ENCODE measurements at places on chromosomes 6 and 20.
A peak's percentile ranks its signal among the peaks of the same experiment; 100 is the strongest.

DNA sequence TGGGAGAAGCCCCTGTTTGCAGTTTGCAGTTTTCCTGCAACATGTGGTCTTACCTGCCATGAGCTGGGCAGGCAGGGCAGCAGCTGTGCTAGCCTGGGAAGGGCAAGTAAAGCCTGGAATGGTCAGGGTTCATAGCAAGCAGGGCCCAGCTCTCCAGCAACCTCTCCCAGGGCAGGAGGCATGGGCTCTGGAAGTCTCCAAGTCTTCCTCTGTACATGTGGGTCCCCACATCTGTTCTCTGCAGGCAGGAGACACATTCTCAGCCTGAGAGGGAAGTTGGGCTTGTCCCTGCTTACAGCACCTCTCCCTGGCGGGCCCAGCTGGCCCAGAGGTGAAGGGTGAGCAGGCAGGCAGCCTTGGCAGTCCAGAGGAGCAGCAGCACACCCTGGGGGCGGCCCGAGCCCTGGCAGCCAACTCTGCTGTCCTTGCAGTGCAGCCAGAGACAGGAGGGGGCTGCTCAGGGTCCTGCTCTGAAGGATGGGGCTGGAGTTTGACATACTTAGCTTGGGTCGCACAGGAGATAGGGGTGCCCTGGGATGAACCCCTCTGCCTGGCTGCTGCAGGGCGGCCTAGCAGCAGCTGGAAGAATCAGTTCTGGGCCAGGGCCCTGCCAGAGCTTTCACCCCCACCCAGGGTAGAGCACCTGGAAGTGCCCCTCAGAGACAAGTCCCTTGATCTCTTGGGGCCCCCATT, 176.0 kb downstream of the MRPL14 start:
- no peak for DNase-seq

DNA sequence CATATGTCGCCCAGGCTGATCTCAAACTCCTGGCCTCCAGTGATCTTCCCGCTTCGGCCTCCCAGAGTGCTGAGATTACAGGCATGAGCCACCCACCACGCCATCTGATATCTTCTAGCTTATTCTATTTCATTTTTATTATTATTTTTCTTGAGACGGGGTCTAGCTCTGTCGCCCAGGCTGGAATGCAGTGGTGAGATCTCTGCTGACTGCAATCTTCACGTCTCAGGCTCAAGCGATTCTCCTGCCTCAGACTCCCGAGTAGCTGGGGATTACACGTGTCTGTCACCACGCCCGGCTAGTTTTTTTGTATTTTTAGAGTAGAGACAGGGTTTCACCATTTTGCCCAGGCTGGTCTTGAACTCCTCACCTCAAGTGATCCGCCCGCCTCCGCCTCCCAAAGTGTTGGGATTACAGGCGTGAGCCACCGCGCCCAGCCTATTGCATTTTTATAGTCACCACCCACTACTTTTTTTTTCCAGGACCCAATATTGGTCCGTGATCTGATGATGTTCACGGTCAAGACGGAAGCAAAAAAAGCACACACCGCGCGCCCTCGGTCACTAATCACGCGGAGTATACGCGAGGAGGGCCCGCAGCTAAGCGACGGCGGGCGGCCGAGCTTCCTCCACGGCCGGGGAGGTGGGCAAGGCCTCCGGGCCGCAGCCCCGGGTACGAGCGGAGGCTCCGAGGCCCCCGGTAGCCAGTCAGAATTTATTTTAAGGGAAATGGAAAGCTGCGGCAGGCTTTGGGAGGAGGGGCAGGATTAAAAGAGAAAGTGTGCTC, 1.1 kb upstream of the LSM14B start:
- no peak for DNase-seq

DNA sequence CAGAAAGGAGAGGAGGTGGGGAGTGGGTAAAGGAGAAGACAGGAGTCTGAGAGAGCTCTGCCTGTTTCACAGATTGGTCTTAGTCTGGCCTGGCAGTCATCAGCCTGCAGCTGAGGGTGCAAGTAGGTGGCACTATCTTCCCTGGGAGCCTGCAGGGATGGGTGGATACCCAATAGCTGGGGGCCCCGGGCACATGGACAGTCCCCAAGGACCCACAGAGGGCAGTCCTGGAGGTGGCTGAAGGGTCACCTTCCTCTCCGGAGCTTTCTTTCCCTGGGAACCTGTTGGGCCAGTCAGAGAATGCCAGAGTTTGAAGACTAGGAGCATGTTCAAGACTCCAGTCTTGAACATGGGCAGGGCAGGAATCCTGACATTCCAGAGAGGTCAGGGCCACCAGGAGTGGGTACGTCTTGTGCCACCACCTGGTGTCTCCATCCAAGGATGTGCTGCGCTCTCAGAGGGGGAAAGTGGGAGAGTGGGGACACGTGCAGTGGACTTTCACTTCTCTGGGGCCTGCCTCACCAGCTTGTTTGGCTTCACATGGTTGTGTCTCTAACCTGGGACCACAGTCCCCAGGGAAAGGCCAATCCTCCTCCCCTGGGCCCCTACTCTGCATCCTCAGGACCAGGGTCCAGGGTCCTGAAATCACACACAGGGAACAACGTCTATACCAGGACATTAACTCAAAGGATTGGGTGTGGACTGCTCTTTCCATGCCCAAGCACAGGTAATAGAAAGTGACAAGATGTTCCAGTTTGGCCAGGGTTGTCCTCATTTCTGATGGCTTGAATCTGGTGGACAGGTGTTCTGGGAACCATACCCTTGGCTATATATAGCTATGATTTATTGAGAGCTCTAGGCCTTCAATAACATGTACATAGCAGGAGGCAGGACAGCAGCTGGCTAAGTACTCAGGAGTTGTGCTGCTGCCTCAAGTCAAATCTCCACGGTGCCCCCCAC, 18.0 kb downstream of the AARS2 start:
- no peak for DNase-seq

DNA sequence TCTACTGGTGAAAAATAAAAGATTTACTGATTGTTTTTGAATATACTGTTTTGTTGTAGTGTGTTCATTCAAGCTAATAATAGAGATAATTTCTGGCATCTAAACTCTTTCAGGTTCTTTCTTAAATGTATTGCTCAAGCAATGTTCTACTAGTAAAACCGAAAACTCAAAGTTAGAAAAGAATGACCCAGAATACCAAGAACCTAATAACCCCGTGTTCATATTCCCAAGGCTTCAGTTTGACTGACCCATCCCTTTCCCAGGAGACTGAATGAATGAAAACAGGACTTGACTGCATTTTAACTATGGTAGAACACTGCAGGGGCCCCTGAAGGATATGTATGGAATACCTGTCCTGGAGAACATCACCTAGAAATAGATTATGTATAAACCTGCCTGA, 375.3 kb downstream of the MAFB start:
- no peak for DNase-seq

- no peak for DNase-seq
These were observed 9.8 kb upstream of the TPBG start for GRCh38 chr6:82353848-82354247.

DNA sequence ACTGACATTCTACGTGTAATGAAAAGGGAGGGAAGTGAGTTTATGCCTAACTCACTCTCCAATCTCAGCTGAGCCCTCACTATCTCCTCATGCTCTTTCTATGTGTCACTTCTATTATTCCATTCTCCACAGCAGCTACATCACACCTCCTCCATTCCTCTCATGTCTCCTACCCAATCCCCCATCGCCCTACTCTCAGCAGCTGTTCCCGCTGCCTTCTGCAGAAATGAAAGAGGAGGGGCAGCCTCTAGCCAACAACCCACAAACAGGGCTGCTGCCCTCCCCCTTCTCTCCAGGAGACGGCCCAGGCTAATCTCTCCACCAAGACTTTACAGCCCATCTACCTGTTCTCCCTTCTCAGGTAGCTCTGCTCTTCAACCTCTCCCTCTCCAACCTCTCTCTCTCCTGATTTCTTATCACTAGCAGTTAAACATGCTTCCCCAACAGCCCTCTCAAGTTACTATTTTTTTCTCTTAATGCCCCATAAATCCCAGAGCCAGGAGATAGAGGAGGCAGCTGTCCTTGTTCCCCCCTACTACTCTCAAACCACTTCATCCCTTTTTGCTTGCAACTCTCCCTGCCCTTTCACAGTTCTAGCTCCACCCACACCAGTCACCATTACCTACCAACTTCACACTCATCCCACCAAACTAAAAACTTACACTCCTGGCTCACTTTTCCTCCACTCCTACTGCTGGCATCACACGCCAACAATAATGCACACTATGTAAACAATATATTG, 136.5 kb downstream of the BTBD9 start:
- DNase-seq: no peak

GRCh38 chr6:42783876-42784642, 2.2 kb downstream of the BICRAL start:
- DNase-seq: no peak

DNA sequence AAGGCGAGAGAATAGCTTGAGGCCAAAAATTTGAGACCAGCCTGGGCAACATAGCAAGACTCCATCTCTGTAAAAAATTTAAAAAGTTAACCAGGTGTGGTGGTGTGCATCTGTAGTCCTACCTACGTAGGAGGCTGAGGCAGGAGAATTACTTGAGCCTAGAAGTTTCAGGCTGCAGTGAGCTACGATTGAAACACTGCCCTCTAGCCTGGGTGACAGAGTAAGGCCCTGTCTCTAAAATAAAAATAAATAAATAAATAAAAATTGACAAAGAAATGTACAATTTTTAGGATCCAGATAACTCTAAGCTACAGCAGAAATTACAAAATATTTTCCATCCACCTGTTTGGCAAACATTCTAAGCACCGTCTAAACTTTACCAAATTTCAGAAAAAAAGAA, 941.0 kb upstream of the ADGRB3 start:
- DNase-seq: no peak

- DNase-seq: peak; percentile 86
These were observed 95.3 kb downstream of the NFATC2 start for GRCh38 chr20:51447097-51447764.

DNA sequence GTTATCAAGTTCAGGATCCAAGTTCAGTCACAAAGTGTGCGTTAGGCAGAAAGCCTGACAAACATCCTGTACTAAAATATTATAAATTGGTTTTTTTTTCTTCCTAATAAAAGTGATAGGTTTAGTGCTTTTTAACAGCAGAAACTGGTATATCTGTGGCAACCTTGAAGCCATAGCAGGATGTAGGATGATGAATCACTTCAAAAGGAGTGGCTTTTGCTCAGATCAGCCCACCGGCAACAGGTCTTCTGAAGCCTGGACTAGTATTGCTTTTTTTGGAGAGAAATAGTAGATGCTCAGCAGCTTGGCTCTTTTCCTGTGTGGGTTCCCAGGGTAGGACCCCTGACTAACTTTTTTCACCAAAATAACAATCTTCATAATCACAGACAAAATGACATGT, 190.8 kb downstream of the EPM2A start:
- DNase-seq: no peak

DNA sequence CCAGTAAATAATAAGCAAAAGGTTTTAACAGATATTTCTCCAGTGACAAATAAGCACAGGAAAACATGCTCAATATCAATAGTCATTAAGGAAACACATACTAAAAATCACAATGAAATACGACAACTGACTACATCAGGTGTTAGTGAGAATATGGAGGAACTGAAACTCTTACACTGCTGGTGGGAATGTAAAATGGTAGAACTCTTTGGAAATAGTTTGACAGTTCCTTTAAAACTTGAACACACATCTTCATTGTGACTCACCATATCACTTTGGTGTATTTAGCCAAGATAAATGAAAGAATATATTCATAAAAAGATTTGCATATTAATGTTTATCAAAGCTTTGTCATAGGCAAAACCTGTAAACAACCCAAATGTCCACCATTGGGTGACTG, 11.3 kb upstream of the MAP3K5 start:
- no peak for DNase-seq

- DNase-seq: no peak
These were observed 179.4 kb downstream of the ERMARD start for GRCh38 chr6:169930799-169931198.

DNA sequence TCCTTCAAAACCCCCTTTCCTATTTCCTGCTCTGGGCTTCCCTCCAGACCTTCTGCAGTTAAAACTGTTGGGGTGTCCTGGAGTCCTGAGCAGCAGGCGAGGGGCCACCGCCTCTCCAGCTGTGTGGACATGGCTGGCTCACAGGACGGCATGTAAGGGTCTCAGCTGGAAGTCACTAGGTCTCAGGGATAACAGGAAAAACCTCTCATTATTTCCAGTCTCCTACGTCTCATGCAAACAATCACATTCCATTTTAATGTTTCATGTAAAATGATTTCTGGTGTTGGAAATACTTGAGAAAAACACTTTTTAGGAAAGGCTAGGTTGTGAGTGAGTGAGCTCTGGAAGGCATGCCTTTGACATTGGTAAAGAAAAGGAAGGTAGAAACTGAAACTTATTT, 158.7 kb downstream of the SCML4 start:
- DNase-seq: no peak

- no peak for DNase-seq
These were observed 39.0 kb downstream of the MAS1 start for GRCh38 chr6:159929819-159930218.

DNA sequence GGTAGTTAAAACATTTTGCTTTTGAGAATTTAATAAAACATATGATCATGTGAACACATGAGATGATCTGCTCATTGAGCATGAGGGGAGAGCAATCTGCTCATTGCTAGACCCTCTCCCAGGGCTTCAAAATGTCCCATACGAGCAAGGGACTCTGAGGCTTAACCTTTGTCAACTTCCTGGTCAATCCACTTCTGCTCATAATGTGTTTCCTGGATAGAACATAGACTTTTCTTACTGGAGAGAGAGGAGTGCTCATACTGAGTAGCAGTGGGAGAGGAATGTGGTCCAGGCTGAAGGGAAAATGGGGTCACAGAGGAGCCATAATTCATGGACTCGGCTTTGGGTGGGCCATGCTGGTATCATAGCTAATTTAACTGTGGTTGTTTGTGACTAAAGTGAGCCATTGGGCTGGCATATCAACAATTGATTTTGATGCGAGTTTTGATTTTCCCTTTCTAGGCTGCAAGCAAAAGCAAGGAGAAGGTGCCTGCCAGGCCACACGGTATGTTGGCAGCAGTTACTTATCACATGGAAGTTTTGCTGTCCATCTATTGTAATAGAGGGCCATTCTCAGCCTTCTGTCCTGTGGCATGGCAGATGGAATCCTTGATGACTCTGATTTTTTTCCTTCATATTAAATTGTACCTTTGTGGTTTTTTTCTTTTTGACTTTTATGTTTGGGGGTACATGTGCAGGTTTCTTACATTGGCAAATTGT, 20.8 kb upstream of the ADGRF4 start:
- no peak for DNase-seq

DNA sequence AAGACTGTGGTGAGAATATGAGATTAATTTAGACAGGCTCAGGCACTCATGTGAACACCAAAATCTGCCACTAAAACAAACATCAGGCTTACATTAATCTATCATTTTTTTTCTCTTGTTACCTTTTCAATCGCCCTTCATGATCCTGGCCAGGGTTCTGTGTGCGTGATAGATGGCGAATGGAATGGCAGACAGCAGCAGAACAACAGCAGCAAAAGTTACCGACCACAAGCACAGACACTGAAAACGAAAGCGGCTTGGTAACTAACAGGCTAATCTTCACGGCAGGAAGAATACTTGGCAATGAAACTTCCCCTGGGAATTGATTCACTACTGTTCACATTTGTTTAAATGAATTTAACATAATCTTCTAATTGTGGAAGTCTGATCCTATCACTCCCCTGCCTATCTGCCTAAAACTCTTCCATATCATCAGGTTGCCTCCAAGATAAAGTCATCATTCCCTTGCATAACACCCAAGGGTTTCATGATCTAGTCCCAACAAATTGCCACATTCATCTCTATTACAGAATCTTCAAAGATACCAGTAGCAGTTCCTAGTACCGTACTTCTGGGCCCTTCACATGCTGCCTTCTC, 28.7 kb downstream of the PTPRK start:
- no peak for DNase-seq
